ENCODE measurements at places on chromosomes 4 and X.
A peak's percentile ranks its signal among the peaks of the same experiment; 100 is the strongest.

- no peak for DNase-seq
Measured at GRCh38 chrX:101749436-101749835, 89.8 kb upstream of the ARMCX2 start.

DNA sequence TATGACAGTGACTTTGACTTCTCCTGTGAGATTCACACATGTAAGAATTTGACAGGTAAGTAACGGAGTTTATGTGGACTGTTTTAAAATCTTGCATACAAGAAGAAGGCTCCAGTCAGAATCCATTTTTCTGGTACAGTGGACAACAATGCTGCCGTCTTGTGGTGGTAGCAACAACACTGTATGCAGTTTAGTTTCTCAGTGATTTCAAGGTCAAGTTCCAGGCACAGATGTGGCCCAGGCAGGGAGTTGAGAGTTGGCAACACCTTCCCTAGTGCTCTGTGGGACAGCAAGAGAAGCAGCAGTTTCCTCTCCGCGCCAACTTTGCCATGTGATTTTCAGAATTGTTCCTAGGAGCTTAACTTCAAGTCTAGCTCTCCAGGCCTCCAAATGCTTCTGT is 56.0 kb upstream of the STPG2 start:
- DNase-seq, result no peak

DNA sequence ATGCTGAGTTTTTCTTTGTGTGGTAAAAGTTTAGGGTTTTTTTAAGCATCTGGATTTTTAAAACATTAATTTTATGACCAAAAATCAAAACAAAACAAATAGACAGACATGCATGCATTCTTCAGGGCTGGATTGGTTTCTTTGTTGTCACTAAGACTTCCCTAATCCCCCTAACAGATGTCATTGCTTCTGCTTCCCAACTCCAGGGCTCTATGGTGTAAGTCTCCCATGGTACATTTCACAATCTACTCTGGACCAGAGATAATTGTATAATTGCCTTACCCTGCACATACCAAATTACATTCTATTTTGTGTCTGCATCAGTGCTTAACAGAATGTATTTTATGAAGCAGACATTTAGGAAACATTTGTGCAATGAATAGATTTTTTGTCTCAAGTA is 529.1 kb upstream of the SMIM31 start:
- DNase-seq, result peak; percentile 93

DNA sequence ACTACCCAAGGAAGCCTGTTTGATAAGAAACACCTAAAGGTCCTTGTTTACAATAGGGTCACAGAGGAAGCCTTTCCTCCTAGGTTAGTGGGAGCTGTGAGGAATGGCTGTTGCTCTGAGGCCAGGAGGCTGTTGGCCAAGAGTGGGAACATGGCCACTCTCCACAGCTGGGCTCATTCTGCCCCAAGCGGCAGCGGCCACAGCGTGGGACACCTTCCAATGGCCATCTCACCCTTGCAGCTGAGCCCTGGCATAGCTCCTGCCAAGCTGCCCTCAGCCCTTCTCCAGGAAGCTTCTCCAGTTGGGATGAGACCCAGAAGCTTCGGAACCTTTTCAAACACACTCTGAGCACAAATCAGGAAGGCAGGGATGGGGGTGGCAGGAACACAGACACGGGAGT is 111.8 kb upstream of the MAP3K15 start:
- no peak for DNase-seq

DNA sequence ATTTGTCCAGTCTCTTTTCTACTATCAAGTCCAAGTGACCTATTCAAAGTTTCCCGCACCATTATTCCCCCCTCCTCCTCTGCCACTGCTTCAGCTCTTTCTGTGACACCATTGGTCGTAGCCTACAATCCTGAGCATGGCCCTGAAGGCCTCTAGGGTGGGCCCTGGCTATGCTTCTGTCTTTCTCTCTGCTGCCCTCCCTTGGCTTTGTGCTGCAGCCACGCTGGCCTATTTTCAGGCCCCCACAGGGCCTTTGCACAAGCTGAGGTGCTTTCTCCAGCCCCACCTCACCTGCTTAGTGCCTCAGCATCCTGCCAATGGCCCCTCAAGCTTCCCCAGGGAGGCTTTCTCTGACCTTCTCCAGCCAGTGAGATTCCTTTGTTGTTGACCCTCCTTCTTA is 156.5 kb downstream of the NHS start:
- DNase-seq, result peak; percentile 27

DNA sequence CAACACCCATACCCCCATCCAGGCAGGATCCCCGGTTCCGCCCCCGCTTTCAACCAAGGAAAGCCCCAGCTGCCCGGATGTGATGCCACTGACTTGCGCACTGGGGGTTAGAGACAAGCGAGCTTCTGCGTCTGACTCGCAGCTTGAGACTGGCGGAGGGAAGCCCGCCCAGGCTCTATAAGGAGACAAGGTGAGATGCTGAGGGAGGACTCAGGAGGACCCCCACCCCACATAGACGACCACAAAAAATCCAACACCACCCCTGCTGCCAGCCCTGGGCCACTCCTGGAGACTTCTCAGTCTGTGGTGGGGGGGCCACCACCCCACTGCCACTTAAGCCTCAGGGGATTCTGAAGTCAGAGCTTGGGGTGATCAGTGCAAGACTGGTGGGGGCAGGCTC is at the start of gene MAGEA4:
Gene MAGEA4 (plus strand): TSS at position 110 of the 400 bp plus-strand sequence. CDS start 10,776 bp downstream, outside the sequence.
- peak; percentile 40 for DNase-seq
